ENCODE measurements at places on chromosomes 3 and 15. TPM values are rescaled to one million over a fixed set of nuclear protein-coding genes. Genes with fewer than 3 reads are reported as not detected.

Gene PP2D1
- polyA plus RNA-seq: 0.44 TPM

Gene IP6K1
- polyA plus RNA-seq: 55.7 TPM

Gene PRSS50
- polyA plus RNA-seq: 0.59 TPM

Gene SCN11A
- 0.81 TPM for polyA plus RNA-seq

Gene KPNA1
- 45.1 TPM for polyA plus RNA-seq

Gene SLC12A6
- polyA plus RNA-seq: 31.4 TPM

Gene EFCAB12
- 7.9 TPM for polyA plus RNA-seq

Gene SAMD7
- 0.09 TPM for polyA plus RNA-seq

Gene SLC28A1
- polyA plus RNA-seq: 0.13 TPM

Gene HYKK
- polyA plus RNA-seq: 2.5 TPM

Gene NOX5
- 0.22 TPM for polyA plus RNA-seq

Gene ZIC1
- polyA plus RNA-seq: 279 TPM

Gene IGSF11
- 26.6 TPM for polyA plus RNA-seq

Gene SCG3
- polyA plus RNA-seq: 153 TPM

Gene INAFM2
- polyA plus RNA-seq: 26.1 TPM

Gene TRIP4
- 28.4 TPM for polyA plus RNA-seq

Gene CDHR4
- polyA plus RNA-seq: 0.47 TPM

Gene HESX1
- polyA plus RNA-seq: 2.1 TPM

Gene CCR3
- polyA plus RNA-seq: not detected

Gene CFAP100
- 14.1 TPM for polyA plus RNA-seq

Gene PSMD2
- polyA plus RNA-seq: 268 TPM

Gene FEZF2
- polyA plus RNA-seq: 0.27 TPM

Gene NANOGP8
- not detected for polyA plus RNA-seq

Gene CAND2
- polyA plus RNA-seq: 21.2 TPM

Gene PLIN1
- 0.27 TPM for polyA plus RNA-seq

All from spinal cord (tissue), 10 donors.